ENCODE measurements at places on chromosomes 3 and 15.

GRCh38 chr15:94411846-94412245, 180.5 kb downstream of the MCTP2 start:
- no peak for DNase-seq

DNA sequence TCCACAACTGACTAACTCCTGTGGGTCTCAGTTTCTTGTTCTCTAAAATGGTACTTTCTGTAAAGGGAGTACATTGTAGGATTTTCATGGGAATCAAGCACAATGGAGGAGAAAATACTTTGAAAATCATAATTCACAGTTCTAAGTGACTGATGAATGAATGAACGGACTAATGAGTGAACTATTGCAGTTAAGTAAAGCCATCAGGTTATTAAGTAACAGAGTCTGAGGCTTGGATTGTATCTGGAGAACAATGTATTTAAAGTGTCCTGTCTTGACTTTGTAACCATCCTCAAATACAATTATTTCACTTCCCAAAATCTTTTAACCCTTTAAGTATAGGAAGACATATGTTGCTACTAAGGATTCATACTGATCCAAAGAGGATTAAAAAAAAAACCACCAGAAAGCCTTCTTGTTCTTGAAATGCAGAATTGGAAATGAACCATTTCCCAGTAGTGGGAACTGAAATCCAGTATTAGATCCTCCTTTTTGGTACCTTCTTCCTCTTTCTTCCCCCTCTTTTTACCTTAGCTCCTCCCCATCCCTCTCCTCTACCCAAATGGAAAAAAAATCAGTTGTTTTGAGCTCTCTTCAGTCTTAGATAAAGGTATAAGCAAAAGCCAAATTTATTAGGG, 13.2 kb upstream of the BCL6 start:
- no peak for DNase-seq

DNA sequence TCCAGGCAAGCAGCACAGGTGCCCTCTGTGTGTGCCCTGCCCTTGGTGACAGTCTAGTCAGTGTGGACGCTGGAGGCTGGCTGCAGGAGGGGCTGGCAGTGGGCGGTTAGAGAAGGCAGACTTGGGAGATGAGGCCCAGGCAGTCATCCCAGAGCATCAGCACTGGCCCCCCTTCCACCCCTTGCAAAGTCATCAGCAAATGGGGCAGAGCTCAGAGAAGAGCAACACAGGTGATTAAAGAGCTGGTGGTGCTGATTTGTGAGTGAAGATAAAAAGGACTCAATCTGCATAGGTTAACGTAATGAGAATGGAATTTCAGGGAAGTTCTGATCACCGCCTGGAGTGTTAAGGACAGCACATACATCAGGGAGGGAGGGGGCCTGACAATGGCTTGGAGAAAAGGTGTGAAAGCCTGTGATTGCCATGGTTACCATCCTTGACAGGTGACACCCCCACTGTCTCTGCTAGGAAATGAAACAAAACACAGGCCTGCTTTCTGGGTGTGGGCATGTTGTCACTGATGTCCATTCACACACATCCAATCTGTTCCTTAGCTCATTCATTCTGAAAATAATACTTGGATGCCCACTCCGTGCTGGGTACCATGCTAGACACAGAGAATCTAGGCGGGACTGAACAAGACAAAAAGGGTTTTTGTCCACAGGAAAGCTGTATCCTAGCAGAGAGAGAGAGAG, 269.6 kb upstream of the ST8SIA2 start:
- no peak for DNase-seq

- no peak for DNase-seq
Observed at GRCh38 chr3:186255703-186256331, 106.2 kb downstream of the DGKG start.

GRCh38 chr15:59002418-59002859, 15.0 kb downstream of the RNF111 start:
- DNase-seq: no peak

- DNase-seq: no peak
Observed at GRCh38 chr3:118108201-118108600, 926.4 kb downstream of the IGSF11 start.

DNA sequence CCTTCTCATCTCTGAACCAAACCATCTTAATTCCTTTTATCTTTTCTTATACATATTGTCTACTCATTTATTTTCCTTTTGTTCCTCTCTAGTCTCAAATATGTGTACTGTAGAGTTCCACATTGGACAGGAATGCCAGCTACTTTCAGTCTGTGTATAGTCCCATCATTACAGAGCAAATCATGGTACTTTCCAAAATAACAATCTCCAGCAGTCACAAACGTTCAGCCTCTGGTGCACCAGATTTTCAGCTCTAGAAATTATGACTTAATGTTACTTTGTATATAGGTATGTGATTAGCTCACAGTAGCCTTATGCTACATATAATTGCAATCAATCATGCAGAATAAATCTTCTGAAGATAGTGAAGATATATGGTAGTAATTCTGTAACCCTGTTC, 32.5 kb upstream of the TM4SF4 start:
- no peak for DNase-seq

GRCh38 chr3:161296814-161297213, 74.5 kb downstream of the SPTSSB start:
- DNase-seq: no peak

GRCh38 chr3:32593903-32594525, 23.4 kb upstream of the DYNC1LI1 start:
- no peak for DNase-seq

All from activated T-cell treated with anti-CD3 and anti-CD28 coated beads for 4 hours (primary cell).